Stimulated activated CD8-positive, alpha-beta memory T cell treated with anti-CD3 and anti-CD28 coated beads, Interleukin-4, amount 100 ng/mL, for 4 hours (primary cell): ENCODE measurements at places on chromosomes 7 and 10.

DNA sequence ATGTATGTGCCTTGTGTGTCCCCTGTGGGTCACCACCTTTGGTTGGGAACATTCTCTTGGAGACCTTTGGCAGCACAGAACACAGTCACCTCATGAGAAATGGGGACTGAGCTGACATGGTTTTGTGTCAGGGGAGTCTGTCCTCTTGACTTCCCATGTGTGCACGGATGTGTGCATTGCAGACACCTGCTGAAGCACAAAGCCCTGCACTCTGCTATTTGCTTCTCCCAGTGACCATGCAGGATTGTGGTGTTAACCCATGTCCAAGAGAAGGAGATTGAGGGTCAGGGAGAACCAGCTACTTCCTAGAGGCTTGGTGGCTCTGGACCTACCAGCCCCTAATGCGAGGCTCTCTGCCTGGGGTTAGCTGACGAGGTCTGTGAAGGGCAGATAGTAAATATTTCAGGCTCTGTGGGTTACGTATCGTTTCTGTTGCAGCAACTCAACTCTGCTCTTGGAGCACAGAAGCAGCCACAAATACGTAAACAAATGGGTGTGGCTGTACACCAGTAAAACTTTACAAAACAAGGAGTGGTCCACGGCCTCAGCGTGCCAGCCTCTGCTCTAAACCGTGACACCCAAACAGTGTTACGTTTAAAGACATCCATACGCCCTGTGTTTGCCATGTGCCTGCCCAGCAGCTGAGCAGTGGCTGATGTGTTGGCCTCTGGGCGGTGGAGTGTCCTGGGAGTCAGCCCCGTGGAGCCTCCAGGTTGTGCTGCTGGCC lies 51.7 kb downstream of the ADCY1 start:
- no peak for DNase-seq

DNA sequence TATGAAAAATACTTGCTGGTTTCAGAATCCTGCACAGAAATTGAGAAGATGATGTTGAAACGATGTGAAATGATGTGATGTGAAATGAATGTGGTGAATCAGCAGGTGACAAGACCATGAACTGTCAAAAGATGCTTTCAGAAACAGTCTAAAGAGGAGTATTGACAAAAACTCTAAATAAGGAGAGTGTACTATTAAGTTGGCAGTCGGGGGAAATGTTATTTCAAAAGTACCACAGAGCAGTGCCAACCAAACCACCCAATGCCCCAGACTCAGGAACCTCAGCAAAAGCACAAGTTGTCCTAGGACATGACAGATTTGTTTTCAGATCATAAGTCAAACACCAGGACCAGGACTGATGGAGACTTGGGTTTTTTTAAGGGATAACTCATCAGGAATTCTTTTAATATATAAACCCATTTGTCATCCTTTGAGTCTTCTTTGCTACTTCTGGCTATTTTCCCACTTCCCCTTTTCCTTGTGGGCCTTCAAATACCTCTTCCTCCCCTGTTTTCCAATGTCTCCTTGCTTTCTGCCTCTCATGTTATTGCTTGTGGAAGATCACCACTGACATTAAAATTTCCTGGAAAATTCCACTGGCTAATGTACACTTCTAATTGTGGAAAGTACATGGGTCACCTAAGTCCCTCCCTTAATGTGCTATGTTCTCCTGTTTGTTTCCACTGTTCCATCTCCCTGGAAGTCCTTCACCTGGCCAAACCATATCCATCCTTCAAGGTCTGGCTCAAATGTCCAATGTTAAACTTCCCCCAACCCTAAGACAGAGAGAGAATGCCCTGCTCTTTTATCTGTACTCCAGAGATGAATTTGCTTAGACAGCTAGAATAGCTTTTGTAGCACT lies 10.2 kb upstream of the PPP1R3C start:
- no peak for DNase-seq

DNA sequence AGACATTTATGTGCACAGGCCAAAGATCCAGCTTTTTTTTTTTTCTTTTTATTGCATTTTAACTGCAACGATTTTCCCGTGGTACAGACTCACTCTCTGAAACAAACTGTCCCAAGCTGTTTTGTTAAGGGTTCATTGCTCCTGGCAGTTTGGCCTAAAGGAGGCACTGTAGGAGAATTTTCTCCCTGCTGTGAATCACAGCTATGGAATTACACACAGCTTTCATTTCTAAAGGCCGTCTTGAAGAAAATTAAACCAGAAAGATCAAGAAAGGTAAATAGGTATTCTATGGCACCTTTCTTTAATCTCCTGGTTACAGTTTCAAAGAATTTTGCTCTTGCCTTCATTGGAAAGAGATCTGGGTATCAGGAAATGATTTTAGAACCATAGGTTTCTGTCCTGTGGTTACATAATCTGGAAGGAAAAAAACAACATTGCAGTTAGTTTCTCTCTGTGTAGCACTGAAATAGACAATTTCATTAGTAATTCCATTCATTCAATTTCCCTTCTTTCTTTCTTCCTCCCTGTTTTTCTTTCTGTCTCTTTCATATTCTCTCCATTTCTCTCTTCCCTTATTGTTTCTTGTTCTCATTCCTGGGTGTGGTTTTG lies 51.2 kb downstream of the PDK4 start:
- DNase-seq = no peak

DNA sequence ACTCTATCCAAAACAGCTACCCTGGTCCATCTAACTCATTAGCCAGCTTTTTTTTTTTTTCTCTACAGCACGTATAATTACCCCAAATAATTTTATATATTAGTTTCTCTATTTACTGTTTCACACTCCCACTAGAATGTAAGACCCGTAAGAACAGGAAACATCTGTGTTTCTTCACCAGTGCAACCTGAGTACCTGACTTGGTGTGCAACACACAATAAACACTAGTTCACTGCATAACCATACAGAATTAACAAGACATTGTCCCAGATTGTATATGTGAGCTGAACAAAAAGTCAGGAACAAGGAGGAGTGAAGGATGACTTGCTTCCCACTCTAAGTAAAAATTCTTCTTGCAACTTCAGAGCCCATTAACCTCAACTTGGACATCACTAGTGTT lies 180.2 kb upstream of the AKR1E2 start:
- no peak for DNase-seq

DNA sequence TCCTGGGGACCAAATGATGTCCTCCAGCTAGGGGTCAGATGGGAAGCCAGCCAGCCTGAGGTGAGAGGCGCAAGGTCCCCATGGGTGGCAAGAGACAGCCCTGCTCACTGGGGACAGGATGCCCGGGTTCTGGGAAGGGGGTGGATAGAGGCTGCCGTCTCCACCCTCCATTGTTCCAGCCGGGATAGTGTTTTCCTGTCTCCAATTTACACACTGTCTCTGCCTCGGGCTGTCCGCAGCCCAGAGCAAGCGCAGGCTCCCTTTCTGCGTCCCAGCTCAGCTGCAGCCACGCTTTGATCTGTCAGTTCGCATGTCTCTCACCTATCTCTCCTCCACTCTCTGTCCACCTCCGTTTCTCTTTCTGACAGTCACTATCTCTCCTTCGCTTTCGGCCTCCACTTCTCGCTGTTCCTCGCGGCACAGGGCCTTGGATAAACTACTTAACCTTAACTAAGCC lies 2.1 kb downstream of the EPHB4 start:
- DNase-seq = no peak

GRCh38 chr10:131750171-131750895 lies 150.5 kb upstream of the PPP2R2D start:
- no peak for DNase-seq

- DNase-seq = no peak
These were observed 1.2 kb downstream of the FLNC start for GRCh38 chr7:128831178-128831993.

DNA sequence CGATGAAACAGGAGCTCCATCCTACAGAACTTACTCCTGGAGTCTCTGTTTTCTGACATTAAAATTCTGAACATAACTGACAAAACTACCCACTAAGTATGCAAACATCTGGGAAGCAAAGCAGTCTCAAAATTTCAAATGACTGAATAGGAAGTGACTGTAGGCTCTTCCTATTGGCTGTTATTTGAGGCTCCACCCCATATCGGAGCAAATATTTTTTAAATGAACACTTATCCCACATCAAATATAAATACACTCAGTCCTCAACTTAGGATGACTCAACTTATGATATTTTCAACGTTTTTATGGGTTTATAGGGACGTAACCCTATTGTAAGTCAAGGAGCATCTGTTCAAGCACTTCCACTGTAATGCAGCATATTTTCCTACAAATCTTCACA lies 8.8 kb downstream of the HSPA12A start:
- DNase-seq = no peak

- no peak for DNase-seq
These were observed 140.6 kb downstream of the GRID1 start for GRCh38 chr10:86226016-86226415.

DNA sequence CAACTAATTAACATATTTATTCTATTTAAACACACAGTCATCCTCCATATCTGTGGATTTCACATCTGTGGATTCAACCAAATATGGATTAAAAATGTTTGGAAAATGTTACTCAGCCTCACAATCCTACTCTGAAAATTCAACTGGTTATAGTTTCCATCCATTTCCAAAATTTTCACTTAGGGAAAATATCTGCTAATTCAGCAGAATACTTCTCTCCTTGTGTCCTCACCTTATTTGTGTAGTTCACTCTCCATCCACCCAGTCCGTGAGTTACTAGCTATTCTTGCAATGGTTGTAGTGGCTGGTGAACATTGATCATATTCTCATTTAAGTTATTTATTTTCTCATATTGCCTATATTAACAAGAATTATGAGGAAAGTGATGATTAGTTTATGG lies 77.6 kb upstream of the PRKCQ start:
- no peak for DNase-seq

DNA sequence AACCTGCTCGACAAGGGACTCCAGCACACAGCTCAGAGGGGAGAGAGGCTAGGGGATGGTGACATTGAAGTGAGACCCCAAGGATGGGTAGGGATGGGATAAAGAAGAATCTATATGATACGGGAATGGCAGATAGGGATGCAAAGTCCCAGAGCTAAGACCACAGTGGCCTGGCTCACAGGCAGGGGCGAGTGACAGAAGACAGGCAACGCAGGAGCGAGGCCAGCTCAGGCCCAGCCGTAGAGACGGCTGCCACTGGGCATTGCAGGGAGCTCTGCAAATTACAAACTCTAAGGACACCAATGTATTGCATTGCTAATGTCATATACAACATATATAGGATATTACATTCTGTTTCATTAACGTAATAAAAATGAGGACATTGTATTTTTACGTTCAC lies 131.4 kb downstream of the TCERG1L start:
- DNase-seq = no peak

- DNase-seq = no peak
These were observed 80.6 kb downstream of the ZEB1 start for GRCh38 chr10:31399631-31400030.

DNA sequence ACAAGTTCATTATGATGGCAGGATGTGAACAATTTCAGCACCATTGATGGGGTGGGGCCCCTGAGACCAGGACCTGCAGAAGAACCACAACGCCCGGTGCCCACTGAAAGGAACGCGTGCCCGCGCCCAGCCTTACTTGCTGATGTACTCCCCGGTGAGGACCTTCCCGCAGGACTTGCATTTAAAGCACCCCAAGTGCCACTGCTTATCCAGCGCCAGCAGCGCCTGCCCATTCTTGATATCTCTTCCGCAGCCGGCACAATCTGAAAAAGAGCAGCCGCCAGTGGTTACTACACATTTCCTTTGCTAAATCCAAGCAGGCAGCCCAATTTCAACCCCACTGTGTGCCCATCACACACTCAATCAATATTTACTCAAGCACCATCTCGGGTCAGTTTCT lies 110.6 kb downstream of the ABLIM1 start:
- DNase-seq = no peak

GRCh38 chr10:18859659-18860058 lies 188.9 kb upstream of the MALRD1 start:
- no peak for DNase-seq

DNA sequence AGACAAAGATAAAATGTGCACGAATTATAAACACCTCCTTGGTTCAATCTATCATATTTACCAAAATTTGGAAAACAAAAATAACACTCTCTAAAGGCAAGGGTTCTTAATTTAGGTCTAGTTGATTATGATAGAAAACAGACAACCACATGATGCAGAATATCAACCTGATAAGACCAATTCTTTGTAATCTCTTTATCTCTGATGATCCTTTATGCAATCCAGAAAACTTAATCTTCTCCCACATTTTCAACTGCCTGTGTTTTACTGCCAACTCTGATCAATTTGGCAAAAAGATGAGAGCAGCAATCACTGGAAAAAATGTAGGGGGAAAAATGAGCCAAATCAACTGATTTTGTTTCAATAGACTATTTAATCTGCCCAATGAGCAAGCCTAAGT lies 148.5 kb downstream of the LRRN3 start:
- DNase-seq = no peak

GRCh38 chr7:42831718-42832522 lies 80.0 kb downstream of the C7orf25 start:
- no peak for DNase-seq

DNA sequence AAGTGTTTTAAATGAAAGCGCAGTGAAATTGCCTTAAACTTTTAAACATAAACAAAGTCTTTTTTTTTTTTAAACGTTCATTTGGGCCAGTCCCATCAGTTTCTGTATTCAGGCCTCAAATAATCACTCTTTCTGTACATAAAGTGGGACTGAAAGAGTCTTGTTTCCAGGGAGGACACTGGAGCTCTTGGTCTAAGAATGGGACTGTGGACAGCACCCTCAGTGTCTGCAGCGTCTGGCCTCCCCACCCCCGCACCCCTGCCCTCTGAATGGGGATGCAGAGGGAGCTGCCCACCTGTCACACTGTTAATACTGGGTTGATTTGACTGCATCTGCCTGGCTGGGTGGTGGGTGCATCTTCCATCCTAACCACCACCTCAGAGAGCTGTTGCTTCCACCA lies 5.2 kb downstream of the ZNF365 start:
- DNase-seq = no peak

DNA sequence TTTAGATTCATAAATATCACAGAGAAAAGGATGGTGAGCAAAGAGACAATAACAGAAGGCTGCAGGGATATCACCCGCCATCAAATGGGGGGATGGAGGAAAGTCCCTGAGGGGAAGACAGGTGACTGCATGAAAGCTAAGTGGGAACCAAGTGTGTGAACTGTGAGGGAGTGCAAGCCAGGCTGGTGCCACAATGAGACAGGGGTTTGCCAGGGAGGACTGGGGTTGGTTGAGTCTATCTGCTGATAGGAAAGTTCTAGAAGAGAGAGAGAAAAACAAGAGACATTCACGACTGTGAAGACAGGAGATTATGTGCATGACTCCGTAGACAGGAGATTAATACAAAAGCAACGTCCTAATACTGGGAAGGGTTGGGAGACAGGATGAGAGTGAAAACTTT lies 376.4 kb downstream of the PARD3 start:
- DNase-seq = no peak

DNA sequence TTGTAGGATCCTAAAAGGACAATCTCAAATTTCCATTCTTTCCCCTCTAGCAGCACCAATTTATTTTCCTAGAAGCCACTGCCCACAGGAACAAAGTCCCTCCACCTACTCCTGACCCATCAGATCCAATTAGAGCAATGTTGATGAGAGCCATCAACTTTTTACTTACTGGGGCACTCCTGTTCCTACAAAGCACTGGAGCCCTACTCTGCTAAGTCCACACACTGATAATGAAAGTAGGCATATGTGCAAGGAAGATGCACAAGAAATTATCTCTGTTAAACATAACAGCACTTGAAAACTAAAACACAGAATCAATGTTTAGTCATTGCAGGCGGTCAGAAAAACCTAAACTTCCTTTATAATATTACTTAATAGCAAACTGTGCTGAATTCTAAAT lies 3.6 kb downstream of the HERPUD2 start:
- DNase-seq = no peak

- DNase-seq = no peak
These were observed 29.4 kb downstream of the GRID1 start for GRCh38 chr10:86337121-86337601.

GRCh38 chr10:119469846-119470245 lies 72.7 kb downstream of the RGS10 start:
- no peak for DNase-seq
